SK-MEL-5 (cell line): ENCODE measurements at places on chromosomes 13 and 19.

- no peak for DNase-seq
Measured at GRCh38 chr19:43499042-43499441, 5.5 kb downstream of the PHLDB3 start.

DNA sequence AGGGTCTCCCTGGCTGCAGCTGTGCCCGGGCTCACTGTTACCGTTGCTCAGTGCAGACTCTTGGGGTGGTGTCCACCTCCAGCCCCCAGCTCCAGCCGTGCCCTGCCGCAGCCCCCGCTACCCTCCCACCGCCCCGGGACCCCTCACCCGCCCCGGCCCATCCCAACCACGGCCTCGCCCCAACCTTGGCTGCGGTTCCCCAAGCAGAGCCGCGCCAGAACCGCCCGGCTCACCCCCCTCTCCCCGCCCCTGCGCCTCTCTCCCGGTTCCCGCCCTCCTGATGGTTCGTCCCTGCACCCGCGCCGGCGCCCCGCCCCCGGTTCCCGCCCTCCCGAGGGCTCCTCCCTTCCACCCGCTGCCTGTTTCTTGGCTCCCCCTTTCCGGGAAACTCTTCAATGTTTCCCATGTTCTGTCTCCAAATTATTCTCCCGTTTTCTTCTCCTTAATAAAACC is 40.3 kb downstream of the ANKRD10 start:
- peak; percentile 66 for DNase-seq

DNA sequence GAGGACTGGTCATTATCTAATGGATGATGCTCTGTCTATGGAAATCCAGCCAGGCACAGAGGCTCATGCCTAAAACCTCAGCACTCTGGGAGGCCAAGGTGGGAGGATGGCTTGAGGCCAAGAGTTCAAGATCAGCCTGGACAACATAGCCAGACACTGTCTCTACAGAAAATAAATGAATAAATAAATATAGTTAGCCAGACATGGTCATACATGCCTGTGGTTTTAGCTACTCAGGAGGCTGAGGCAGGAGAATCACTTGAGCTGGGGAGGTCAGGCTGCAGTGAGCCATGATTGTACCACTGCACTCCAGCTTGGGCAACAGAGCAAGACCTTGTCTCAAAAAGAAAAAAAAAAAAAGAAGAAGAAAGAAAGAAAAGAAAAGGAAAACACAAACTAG is 234.7 kb downstream of the TSHZ3 start:
- DNase-seq = no peak

DNA sequence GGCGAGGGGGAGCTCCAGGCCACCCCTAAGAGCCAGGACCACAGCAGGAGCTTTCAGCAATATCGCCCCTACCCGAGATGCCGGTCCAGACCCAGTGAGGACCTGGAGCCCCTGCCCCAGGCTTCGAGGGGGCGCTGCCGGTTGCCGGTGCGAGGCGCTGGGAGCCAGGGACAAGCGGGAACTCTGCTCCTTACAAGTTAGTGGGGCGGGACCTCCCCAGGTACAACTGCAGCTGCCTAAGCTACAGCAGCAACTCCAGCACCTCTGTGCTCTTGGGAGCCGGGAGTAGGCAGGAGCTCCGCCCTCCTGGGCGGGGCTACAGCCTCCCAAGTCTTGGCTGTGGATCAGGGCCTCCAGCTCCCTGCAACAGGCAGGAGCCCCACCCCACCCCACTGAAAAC is 15.2 kb upstream of the TSC22D1 start:
- DNase-seq = no peak

DNA sequence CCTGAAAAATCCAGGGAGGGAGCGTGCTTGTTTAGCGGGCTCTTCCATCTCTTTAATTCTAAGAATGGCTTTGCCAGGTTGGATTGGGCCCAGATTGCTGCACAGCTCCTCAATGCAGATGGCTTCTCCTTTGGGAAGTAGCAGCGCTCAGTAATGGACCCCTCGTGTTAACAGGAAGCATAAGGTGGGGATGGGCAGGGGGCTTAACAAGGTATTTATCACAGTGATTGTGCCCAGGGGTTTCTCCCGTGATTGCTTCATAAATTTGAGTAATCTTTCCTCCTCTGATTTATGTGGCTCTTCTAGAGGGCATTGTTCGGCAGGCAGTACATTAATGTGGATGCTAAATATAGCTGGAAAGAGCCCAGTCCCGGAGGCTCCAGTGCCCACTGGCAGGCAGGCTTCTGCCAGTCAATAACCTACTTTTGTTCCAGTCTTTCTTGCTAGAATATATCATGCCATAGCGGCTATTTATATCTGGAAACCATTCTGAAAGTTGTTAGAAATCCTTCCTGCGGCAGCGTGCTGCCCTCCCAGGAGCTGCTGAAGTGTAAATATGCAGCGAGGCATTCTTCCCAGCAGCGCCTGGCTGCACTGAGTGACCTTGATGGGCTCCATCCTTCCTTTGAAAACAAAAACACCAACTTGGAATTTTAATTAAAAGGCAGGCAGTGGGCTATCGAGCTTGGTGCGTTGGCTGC is 65.0 kb downstream of the FGF9 start:
- DNase-seq = no peak

DNA sequence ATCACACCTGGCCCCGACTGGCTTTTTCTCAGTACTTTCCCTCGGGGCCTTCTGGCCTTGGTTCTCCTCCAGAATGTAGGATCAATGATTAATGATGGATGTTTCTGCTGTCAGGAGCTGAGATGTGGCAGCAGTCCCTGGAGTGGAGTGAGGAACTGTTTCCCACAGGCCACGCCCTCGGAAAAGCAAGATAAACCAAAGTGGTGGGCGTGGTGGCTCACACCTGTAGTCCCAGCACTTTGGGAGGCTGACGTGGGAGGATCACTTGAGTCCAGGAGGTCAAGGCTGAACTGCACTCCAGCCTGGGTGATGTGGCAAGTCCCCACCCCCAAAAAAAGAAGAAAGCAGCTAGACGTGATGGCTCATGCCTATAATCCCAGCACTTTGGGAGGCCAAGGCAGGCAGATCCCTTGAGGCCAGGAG is 7.1 kb upstream of the SHFL start:
- DNase-seq = no peak
